CD4-positive, alpha-beta T cell treated with Interleukin-12 subunit alpha and Interleukin-12 subunit beta, for 1 hour (primary cell): ENCODE measurements at places on chromosomes 12 and 14.

GRCh38 chr14:87838931-87839330 is 154.1 kb downstream of the GALC start:
- no peak for DNase-seq

- DNase-seq = no peak
Observed at GRCh38 chr14:99892406-99892805, 99.2 kb downstream of the EML1 start.

DNA sequence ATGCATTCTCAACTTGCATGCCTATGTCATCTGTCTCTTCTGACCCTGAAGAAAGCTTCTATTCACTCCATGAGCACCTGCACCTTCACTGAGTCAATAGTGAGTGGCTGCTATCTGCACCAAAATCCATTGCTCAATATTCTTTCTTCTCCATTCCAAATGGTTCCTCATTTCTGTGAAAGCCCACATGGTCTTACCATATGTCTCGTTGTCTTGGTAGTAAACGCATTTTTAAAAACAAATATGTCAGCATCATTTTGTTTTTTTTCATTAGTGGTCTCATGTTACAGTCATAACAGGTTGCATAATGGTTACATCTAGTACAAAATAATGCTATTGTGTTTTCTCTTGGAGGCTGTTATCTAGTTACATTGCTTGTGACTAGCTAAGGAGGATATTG is 106.9 kb upstream of the CPM start:
- DNase-seq = no peak

- DNase-seq = peak; percentile 39
Observed at GRCh38 chr12:98698603-98699463, 53.7 kb downstream of the APAF1 start.

DNA sequence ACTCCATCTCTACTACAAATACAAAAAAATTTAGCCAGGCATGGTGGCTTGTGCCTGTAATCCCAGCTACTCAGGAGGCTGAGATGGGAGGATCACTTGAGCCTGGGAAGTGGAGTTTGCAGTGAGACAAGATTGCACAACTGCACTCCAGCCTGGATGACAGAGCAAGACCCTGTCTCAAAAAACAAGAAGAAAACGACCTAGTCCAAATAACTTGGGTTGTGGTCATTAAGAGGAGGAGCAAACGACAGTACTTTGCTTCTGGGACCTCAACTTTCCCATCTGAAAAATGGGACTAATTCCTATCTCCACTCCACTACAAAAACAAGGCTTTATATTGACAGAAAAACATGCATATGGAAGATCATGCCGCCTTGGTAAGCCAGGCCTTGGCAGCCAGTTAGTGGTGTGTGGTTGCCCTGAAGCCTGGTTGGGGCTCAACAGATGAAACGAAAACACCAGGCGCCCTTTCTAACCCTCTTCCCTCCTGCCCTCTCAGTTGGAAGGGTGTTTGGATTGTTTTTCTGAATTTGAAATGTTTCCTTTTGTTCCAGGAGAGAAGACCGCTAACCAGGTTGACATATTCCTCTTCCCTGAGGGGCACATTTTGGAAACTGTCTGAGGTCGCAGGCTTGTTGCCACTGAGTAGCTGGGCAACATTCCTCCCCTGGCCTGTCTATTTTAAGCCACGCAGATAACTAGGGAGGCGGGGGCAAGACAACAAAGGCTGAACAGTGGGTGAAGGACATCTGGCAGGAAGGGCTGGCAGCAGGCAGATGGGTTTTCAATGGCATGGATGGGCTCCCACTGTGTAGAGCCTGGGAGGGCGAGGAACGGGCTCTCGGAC is 13.7 kb upstream of the VPS37B start:
- no peak for DNase-seq

DNA sequence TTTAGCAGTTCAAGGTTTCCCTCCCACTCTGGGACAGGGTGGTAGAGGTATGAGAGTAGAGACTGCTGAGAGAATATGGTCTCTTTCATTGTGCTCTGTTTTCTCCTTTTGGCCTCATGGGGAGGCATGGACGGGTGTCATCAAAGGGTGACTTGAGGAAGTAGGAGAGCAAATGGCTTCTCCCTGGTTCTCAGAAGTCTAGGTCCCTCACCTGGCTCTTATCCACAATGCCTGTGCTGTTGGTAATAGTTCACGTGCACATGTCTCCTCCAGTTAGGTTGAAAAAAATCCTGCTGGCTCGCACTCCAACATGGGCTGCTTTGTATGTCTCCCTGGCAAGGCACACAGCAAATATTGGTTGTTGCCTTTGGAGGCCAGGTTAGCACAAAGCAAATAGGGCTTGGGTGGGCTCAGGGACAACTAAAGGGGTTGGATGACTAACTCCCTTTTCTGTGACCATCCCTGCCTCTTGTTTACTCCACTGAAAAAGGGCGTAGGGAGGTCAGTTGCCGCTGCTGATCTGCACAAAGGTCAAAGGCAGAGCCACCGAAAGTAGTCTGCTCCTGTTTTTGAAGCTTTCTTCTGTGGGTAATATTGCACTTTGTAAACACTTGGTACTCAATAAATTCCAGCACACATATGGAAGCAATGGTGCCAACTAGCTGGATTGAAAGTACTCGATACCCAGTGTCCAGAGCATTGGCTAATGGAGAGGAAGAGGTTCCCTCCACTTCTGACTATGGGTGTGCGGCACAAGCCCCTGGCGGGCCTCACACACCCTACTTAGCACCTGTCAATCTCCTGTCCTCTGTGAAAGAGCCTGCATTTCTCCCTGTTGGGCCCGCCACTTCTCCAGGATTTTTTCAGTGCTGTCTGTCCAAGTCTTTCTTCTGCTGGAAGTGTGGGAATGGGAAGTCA is 121.8 kb downstream of the SLC38A6 start:
- DNase-seq = no peak

DNA sequence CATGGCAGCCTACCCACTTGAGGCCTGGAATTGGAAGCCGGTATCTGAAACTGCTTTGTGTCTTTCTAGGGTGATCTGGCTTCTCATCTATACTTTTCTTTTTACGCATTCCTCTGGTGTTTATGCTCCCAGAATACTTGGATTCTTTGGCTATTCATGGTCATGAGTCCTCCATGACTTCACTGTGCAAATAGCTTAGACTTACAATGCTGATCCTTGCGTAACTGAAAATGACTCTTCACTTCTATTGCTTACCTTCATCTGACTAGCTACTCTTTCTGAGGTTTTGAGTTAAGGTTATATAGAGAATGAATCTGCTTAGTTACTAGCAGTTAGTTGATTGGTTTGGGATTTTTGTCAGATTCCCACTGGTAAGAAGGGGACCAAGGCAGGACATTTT is 121.7 kb upstream of the NOVA1 start:
- DNase-seq = no peak

- DNase-seq = no peak
Observed at GRCh38 chr14:61284001-61284400, 2.9 kb upstream of the TMEM30B start.

DNA sequence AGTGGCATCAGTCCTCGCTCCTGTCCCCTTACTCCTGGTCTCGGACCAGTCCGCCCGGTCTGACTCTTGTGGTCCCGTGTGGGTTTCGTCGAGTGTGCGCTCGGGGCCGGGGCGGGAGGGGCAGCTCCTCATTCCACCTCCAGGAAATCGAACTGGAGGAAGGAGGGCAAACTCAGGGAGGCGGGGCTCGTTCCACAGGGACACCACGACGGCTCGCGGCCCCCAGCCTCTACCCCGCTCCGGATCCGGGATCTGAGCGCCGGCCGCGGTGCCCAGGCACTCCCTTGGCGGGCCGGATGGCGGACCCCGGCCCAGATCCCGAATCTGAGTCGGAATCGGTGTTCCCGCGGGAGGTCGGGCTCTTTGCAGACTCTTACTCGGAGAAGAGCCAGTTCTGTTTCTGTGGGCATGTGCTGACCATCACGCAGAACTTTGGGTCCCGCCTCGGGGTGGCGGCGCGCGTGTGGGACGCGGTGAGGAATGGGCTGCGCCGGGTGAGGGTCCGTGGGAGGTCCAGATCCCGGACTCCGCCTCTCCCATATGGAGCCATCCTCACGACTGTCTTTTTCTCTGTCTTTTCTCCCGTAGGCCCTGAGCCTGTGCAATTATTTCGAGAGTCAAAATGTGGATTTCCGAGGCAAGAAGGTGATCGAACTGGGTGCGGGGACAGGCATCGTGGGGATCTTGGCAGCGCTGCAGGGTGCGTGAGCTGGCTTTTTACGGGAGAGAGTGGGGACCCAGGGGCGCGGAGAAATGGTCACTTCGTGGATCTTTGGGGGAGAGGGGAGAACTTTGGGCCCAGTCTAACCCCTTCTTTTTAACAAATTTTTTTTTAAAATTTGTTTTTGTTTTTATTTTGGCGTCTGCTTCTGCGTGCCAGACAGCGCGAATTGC is at the start of gene EEF1AKMT3:
Gene EEF1AKMT3 (plus strand): TSS at position 186 of the 894 bp plus-strand sequence. CDS start 111 bp downstream, at position 297.
- DNase-seq = peak; percentile 33

GRCh38 chr12:71456316-71456715 is 16.7 kb downstream of the LGR5 start:
- no peak for DNase-seq

DNA sequence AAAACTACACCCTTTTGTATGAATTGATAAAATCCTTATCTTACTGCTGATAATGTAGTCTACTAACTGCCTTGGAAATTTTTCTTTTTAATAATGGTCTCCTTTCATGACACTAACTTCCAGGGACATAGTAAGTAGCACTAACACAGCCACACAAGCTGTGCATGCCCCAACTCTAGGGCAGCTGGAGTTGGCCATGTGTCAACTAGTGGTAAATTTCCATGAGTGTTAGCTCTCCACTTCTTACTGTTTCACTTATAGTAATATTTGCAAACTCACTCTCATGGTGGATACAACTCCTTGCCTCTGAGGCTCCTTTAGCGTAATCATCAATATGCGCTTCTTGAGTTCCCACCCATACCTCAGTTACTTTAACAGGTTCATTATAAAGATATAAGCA is 38.0 kb downstream of the LGR5 start:
- no peak for DNase-seq

DNA sequence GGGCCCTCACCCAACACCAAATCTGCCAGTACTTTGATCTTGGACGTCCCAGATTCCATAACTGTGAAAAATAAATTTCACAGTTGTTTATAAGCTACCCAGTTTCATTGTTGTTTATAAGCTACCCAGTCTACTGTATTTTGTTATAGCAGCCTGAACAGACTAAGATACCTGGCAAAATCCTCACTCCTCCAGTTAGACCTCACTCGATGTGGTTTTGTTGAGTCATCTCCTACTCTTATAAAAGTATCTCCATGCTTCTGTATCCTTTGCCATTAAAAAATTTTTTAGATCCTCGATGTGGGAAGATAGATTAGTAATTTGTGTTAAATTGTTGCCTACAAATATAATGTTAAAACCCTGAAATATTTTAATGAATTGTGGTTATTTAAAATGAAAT is 16.0 kb downstream of the TXNDC16 start:
- no peak for DNase-seq

DNA sequence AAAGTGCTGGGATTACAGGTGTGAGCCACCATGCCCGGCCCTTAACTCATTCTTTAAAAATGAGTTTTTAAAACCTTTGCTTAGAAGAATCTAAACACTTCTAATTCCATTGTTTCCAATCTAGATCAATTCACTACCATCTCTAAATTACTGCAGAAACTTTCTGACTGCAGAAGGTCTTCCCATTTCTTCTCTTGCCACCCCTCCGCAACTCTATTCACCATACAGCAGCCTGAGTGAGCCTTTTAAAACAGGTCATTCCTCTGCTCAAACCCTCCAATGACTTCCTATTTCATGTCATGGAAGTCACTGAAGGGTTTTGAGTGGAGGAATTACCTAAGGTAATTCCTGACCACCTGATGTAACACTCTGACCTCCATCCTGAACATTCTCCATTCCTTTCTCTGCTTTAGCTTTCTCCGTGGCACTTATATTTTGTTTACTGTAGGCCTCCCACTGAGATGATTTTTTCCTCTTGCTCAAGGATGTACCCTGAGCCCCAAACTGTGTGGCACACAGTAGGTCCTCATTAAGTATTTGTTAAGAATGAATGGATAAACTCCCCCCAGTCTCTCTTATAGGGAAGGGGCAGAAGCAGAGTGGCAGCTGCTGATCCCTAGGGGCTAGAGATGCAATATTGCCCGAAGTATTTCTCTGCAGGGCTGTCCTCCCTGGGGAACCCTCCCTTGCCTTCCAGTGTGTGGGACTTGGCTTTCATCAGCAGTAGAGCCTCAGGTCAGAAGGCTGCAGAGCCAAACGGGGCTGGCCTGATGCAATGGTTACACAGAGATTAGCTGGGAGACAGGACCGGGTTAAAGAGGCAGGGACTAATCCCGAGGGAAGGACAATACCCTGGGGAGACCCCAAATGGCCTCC is 1.2 kb downstream of the DDIT3 start:
- DNase-seq = no peak

GRCh38 chr12:12023456-12023855 is 47.3 kb upstream of the BCL2L14 start:
- no peak for DNase-seq

DNA sequence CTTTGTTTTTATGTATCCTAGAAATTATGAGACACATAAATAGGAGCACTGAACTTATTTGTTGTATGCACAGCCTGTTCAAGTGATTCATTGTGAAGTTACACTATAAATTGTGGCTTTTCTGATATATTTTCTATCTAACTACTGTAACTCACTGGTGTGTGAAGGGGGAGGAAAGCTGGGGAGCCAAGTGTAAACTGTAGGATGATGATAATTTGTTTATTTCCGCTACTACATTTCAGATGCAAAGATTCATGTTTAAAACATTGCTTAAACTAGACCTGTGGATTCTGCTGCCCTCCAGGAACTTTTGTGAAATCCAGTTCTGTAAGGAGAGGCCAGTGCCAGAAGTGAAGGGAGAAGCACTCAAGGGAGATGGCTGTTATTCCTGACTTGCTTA is 3.3 kb downstream of the TMTC2 start:
- no peak for DNase-seq

DNA sequence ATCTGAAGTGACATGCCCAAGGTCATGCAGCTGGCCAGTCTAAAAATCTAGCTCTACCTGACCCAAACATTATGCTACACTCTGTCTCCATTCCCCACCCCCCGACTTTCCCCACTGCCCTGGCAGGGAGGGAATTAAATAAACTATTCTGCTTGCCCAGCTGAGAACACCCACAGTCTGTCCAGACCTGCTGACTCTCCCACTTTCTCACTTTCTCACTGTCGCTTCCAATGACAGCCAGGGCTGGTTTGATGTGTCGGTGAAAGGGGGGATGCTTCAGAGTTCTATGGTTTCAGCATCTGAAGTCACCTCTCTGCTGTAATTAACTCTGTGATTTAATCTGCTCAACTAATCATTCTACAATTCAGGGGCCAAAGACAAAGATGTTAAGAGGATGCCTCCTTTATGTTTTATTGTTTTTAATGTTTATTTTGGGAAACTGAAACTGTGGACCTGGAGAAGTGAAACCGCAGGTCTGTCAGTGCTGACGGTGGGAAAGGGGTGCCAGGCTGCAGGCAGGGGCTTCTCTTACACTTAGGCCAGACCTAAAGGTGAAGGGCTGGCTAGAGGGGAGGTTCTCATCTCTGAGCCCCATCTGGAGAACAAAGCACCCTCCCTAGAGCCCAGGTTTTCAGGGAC is 8.1 kb upstream of the MSI1 start:
- DNase-seq = no peak

DNA sequence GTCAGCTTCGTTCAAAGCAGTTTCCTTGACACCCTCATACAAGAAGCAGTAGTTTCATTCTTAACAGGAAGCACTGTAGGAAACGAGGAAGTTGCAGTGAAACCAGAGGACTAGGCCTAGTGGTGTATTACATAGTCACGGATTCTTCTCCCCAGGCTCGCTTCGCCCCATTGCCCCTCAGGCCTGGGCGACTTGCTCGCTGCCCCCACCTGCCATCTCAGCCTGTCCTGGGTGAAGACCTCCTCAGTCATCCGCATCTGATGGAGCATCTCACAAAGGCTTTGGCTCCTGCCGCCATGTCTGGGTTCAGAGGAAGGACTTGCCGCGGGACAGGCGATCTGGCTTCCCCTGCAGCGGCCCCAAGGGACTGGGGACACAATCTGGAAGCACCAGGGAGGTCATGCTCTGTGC is 93.5 kb downstream of the LMNTD1 start:
- DNase-seq = no peak
